Lung microvascular endothelial cell (primary cell): ENCODE measurements at places on chromosomes 4 and X. TPM values are rescaled to one million over a fixed set of nuclear protein-coding genes. Genes with fewer than 3 reads are reported as not detected.

DNA sequence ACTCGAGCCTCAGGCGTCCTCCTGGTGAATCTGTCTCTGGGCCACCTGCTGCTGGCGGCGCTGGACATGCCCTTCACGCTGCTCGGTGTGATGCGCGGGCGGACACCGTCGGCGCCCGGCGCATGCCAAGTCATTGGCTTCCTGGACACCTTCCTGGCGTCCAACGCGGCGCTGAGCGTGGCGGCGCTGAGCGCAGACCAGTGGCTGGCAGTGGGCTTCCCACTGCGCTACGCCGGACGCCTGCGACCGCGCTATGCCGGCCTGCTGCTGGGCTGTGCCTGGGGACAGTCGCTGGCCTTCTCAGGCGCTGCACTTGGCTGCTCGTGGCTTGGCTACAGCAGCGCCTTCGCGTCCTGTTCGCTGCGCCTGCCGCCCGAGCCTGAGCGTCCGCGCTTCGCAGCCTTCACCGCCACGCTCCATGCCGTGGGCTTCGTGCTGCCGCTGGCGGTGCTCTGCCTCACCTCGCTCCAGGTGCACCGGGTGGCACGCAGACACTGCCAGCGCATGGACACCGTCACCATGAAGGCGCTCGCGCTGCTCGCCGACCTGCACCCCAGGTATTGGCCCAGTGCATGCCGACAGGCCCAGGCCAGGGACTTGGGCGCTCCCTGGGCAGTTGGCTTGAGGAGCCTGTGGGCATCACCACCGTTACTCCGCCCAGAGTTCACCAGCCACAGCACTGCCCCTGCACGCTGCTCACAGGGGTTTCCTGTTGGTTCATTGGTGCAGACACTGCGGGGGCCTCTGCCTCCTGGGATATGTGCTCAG lies 1.1 kb downstream of the GPR78 start:
- no peak for DNase-seq

GRCh38 chr4:109648266-109648996 lies 54.8 kb downstream of the CASP6 start:
- DNase-seq, result peak; percentile 60

- no peak for DNase-seq
These were observed 1083.5 kb upstream of the GRID2 start for GRCh38 chr4:91220315-91220714.

GRCh38 chr4:16739997-16740624 lies 158.3 kb downstream of the LDB2 start:
- no peak for DNase-seq

- no peak for DNase-seq
These were observed 154.4 kb downstream of the SHROOM3 start for GRCh38 chr4:76589402-76589801.

DNA sequence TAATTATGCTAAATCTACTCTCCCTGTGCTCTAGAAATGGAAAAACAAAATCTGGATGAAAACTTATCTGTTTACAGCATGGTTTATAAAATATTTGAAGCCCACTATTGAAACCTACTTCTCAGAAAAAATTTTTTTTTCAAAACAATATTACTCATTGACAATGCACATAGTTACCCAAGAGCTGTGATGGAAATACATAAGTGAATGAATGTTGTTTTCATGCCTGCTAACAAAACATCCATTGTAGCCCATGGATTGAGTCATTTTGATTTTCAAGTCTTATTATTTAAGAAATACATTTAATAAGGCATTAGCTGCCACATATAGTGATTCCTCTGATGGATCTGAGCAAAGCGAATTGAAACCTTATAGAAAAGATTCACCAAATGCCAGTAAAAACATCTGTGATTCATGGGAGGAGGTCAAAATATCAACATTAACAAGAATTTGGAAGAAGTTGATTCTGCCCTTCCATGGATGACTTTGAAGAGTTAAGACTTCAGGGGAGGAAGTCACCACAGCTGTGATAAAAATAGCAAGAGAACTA lies 144.7 kb upstream of the HHIP start:
- DNase-seq, result no peak

- DNase-seq, result no peak
These were observed 330.1 kb upstream of the RPS6KA3 start for GRCh38 chrX:20596856-20597255.

DNA sequence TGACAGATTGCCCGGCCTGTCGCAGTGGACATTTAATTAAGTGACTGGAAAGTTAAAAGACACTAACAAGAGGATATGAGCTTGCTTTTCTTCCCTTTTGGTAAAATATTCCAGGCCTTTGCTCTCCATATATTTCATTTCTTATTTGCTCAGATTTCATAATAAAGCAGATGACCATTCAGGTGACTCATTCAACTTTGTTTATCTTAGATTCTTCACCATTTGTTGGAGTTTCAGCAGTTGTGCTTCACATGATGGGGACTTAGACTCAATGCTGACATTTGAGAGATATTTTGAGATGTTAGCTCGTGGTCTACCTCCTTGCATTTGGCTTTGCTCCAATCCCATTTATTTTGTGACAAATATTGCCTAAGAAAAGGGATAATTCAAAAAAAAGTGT lies 312.2 kb downstream of the ARHGAP24 start:
- peak; percentile 90 for DNase-seq

GRCh38 chr4:10013722-10014121 lies 7.6 kb downstream of the SLC2A9 start:
- peak; percentile 47 for DNase-seq

DNA sequence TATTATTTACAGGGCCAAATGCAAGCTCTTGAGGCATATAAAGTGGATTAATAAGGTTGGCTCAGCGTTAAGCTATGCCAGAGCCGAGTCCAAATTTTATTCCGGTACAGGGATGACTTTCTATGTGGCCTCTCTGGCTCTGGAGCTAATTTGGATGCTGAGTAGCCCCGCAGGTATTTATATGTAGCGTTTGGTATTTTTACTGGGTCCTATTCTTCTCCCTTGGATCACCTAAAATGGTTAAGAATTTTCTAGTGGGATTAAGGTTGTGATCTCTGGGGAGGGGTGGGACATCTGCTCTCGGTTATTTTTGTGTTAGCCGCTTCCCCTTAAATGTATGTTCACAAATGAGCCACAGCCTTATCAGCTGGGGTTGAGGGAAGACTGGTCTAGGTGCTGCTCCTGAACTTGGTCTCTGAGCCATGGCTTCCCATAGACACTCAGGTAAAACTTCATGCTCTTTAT lies 49.4 kb downstream of the FHL1 start:
- no peak for DNase-seq

GRCh38 chr4:76498550-76498949 lies 63.5 kb downstream of the SHROOM3 start:
- no peak for DNase-seq

- no peak for DNase-seq
These were observed 1079.8 kb downstream of the RAPGEF2 start for GRCh38 chr4:160182727-160183126.

- DNase-seq, result no peak
These were observed 103.9 kb downstream of the STIM2 start for GRCh38 chr4:26964512-26964911.

- no peak for DNase-seq
These were observed 154.2 kb downstream of the CPE start for GRCh38 chr4:165532976-165533375.

DNA sequence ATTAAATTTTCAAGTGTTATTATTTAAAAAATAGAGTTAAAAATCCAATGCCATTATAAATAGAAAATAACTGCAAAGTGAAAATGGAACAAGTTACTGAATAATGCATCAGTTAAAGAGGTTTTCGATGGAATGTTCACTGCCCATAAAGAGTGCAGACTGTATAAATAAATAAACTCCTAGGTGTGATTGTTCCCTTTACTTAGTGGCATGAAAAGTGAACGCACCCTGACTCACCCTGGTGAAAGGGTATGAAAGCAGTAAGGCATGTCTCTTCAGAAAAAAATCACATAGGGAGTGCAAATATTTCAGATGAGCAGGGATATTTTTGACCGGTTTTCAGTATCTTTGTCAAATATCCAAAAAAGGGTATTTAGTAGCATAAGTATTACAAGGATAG lies 387.8 kb downstream of the DCAF12L2 start:
- no peak for DNase-seq

DNA sequence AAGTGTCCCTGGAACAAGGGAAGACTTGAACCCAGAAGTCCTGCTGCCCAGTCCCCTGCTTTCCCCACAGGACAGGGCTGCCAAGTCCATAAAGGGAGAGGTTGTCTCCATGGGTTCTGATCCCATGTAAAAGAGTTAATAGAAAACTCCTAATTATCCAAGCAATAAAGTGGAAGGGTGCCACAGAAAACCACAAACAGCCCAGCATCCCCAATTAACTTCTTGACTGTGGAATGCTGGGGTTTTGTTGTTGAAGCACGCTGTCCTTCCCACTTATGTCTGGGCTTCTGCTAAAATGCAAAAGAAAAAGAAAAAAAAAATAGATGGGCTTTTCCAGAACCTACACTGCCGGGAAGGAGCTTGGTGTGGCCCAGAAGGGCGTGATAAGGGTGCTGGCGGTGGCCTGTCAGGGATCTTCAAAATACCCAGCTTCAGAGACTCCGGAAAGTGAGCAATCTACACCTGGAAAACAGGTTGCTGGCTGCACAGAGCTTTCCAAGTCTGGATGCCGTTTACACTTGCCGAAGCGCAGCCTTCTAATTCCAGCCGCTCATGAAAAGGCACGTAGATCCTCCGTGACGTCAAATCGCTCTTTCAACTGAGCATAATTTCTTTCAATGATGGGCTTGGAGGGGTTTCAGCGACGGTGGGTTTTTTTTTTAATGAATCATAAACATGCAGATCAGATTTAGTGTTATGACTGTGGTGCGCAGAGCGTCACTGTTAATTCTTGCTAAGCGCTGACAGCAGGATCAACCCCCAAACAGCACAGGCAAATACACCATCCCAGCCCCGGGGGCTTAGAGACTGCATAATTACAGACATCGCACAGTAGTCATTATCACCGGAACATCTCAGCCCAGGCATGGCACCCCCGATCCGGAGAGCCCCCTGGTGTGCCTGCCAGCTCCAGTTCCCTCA lies 197.6 kb downstream of the BCOR start:
- DNase-seq, result no peak

DNA sequence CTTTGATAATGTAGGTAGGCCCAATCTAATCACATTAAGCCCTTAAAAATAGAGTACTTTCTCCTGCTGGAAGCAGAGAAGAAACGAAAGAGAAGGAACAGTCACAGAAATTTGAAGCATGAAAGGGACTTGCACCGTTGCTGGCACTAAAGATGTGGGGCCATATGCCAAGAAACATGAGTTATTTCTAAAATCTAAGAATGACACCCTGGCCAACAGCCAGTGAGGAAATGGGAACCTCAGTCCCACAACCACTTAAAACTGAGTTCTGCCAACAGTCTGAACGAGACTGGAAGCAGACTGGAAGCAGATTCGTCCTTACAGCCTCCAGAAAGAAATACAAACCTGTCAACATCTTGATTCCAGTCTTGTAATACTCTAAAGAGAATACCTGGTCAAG lies 70.1 kb downstream of the CENPC start:
- no peak for DNase-seq

- no peak for DNase-seq
These were observed 20.6 kb downstream of the FAM53A start for GRCh38 chr4:1663549-1663948.

The SCRG1 gene
- total RNA-seq, result not detected in 2 replicates

The F8 gene
- 3.7 and 20.8 TPM in 2 replicates for total RNA-seq

The ZNF827 gene
- 2.4 and 2.6 TPM in 2 replicates for total RNA-seq
